HFFc6 (cell line): ENCODE measurements at places on chromosomes 6 and 20. TPM values are rescaled to one million over a fixed set of nuclear protein-coding genes. Genes with fewer than 3 reads are reported as not detected.

GRCh38 chr6:41161851-41162552 lies 914 bp downstream of the TREM2 start:
- DNase-seq = no peak

The LY86 gene
- not detected in 3 replicates for total RNA-seq

DNA sequence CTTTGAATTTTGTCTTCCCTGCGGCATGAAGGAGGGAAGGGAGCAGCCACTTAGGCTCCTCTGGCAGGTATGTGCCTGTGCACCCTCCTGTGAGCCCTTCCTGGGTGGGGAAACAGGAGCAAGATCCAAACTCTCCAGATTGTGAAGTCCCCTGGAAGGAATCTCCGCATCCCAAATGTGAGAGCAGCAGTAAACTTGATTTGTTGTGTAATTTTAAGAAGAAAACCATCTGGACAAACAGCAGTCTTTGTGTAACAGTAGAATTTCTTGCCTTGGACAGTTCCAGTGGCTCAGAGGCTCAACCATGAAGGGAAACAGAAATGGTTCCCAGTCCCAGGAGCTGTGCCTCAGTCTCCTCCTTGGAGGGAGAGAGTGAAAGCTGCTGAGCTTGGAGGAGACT lies 39.7 kb downstream of the CDH26 start:
- no peak for DNase-seq

The XKR7 gene
- not detected in 2 replicates for total RNA-seq

- DNase-seq = no peak
Observed at GRCh38 chr6:30067460-30068139, 602 bp downstream of the PPP1R11 start.

GRCh38 chr6:132736239-132736638 lies 21.5 kb downstream of the VNN2 start:
- no peak for DNase-seq

The OPRL1 gene
- 0.45 to 0.85 TPM (median 0.81 TPM) in 3 replicates for total RNA-seq

The CPXM1 gene
- 0.10 TPM in 1 of 3 replicates, not detected in the others for total RNA-seq

DNA sequence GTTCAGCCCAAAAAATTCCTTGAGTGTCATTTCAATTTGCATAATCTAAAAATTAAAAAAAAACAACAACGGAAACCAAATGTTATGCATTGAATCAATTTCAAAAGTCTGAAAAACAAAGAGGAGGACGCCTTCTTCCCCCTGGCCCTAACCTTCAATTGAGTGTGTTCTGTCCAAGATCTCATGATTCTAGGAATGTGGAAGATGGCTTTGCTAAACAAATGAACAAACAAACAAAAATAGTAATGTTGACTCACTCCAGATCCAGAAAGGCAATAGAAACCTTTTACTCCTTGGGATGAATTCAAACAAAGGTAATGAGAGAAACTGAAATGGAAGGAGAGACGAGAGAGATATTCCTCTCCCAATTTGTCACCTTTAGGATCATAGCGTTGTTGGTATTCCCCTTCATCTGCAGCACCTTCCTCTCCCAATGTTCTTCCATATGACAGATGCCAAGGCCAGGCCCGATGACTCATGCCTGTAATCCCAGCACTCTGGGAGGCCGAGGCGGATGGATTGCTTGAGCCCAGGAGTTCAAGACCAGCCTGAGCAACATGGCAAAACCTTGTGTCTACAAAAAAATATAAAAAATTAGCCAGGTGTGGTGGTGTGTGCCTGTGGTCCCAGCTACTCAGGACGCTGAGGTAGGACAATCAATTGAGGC lies 109.2 kb upstream of the ADGRF1 start:
- DNase-seq = no peak

DNA sequence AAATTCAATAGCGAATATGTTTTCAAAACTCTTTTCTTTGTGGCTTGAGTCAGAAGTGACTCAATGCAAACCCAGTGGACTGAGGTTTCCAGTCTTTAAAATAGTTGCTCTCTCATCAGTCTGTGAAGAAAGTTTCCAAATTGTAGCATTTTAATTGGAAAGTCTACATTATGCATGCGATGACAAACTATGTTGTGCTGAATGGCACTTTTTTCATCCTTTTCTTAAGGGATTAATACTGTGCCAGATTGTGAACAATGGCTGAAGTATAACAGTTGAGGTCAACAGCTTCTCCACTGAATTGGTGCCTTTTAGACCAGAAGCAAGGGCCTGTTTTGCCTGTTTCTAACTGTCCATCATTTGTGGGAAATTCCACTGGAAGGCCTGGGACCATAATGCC lies 377.1 kb downstream of the BTBD9 start:
- DNase-seq = peak; percentile 85

DNA sequence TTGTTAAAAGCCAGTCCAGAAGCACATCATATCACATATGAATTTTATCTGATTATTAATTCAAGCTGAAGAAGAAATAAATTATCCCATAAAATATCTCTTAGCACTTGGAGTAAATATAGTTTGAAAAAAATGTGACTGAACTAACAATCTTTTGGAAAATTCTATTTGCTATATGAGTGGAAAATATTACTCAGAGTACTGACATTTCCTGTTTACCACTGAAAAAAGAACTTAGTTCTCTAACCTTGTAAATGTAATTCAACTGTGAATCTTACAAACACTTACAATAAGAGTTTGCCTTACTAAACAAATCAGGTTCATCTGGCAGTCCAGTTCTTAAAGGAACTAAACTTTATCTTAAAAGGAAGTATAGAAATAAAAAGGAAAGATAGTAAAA lies 44.2 kb downstream of the MOXD1 start:
- peak; percentile 20 for DNase-seq

The FOXA2 gene
- not detected in 2 replicates for total RNA-seq

GRCh38 chr20:62064770-62065673 lies 659 bp downstream of the TAF4 start:
- no peak for DNase-seq

DNA sequence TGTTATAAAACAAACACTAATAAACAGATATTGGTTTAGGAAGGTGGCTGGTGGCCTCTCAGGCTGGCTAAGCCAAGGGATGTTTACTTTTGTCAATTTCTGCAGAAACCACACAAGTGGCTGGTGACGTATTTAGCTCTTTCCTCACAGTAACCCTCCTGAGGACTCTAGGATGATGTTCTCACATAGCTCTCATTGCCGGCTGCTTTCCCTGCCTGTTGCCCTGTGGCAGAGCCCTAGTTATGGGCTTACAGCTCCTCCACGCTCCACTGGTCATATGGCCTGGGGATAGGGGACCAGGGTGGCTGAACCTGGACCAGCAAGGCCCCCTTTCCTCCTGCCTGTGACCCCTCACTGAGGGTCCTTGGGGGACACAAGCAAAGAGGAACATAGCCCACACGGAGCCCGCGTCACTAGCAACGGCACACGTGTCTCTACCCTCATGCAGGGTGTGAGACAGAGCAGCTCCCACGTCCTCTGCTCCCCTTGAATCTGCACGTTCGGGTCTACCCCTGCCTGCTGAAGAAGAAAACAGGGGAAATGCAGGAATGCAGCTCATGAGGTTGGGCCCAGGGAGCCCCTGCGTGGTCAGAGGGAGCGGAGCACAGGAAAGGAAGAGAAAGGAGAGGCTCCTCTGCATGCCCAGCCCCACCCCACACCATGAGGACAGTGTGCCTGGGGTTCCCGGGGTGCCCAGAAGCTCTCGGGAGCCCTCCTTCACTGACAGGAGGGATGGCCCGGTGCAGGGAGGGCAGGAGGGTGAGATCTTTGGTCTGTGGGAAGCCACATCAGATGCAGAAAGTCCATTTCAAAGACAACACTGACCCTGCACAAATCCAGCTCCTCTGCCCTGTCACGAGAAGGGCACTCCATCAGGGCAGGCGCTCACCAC lies 13.9 kb downstream of the RAMACL start:
- DNase-seq = peak; percentile 41

- no peak for DNase-seq
Observed at GRCh38 chr20:560680-561079, 17.1 kb upstream of the CSNK2A1 start.

- peak; percentile 94 for DNase-seq
Observed at GRCh38 chr6:155154158-155154830, 109.5 kb upstream of the CLDN20 start.
